ENCODE measurements at places on chromosomes 16 and 17.

GRCh38 chr17:68289936-68290267, 1.0 kb downstream of the SLC16A6 start:
- no peak for DNase-seq

- DNase-seq = no peak
Observed at GRCh38 chr17:59504821-59505220, 60.6 kb upstream of the DHX40 start.

- DNase-seq = no peak
Observed at GRCh38 chr16:533391-534123, 6.0 kb downstream of the CAPN15 start.

- no peak for DNase-seq
Observed at GRCh38 chr16:86354641-86355513, 155.4 kb upstream of the FOXF1 start.

DNA sequence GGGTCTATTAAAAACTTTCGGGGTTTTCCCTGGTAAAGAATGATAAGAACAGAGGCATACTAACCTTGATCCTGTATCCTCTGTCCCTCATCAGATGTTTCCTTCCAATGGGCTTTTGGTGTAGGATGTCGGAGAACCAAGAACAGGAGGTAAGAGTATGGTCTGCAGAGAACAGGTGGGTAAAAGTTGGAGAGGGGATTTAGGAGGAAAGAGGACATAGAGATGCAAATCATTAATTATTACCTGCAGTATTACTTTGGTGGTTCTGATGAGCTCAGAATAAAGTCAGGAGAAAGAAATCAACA, 4.3 kb downstream of the SNX11 start:
- DNase-seq = no peak

GRCh38 chr17:74187761-74188160, 15.7 kb upstream of the RPL38 start:
- DNase-seq = no peak

GRCh38 chr17:3710951-3711383, 12.7 kb upstream of the HASPIN start:
- DNase-seq = peak; percentile 91

DNA sequence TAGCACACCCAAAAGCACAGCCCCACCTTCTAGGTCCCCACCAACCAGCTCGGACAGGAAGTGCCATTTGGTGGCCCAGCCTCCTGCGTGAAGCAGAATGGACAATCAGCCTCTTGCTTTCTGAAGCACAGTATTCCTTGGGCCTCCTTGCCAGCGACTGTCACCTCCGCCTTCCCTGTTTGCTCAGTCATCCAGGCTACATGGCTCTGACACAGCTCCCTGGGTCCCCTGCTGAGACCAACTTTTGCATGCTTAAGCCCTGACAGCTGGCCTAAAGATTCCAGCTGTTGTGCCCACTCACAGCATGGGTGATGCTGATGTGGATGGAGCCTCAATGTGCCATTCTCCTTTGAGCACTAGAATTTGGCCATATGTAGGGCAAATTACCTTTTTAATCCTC, 4.5 kb upstream of the CACNG5 start:
- DNase-seq = no peak

DNA sequence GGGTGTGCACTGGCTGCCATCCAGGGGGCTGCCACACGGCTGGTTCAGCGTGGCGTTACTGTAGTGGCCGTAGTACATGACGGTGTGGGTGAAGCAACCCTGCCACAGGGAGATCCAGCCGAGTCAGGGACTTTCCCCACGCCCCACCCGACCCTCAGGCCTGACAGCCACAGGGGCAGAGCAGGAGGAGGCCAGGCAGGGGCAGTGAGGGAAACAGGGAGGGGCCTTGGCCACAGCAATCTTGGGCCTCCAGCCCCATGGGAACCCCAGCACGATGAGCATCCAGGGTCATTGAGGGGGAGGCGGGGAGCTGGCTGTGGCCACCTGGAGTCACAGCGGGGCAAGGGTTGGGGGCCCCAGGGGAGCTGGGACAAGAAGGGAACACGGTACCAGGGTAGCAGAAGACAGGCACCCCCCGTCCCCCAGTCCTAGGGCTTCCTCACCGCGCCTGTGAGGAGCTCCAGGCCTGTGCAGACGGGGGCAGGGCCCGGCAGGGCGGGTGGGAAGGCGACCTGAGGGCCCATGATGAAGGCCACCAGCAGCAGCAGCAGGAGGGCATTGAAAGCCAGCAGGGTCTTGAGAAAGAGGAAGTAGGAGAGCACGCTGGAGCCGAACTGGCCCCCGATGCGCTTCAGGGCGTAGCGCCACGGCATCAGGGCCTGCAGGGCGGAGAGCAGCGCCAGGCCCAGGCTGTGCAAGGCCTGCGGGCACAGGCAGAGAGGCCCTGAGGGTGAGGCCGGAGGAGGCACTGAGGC, 4.3 kb downstream of the TMC6 start:
- DNase-seq = no peak

- no peak for DNase-seq
Observed at GRCh38 chr17:77749321-77749751, 209.2 kb upstream of the TNRC6C start.

- DNase-seq = peak; percentile 90
Observed at GRCh38 chr16:48385253-48386150, at the start of gene SIAH1. TSS of gene SIAH1 (minus strand) at chr16:48385413. CDS start at chr16:48362428, 22,985 bp downstream.

- no peak for DNase-seq
Observed at GRCh38 chr16:85718682-85719081, 29.9 kb upstream of the GINS2 start.

- no peak for DNase-seq
Observed at GRCh38 chr16:51024703-51025102, 126.4 kb downstream of the SALL1 start.

DNA sequence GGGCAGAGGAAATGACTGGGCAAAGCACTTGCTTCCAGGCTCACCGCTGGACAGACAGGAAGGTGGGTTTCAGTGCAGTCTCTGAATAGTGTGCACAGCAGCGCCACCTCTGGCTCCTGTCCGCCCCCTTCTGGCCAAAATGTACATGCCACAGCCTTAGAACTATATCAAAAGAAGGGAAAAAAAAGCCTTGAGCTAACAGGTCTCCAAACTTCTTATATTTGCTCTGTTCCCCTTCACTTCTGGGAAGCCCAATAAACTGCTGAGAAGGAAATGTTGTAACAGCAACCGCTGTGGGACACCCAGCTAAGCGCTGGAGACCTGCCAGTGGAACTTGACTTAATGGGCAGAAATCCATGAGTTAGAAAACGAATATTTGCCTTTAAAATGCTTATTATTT, 17.5 kb downstream of the COG7 start:
- DNase-seq = peak; percentile 71

DNA sequence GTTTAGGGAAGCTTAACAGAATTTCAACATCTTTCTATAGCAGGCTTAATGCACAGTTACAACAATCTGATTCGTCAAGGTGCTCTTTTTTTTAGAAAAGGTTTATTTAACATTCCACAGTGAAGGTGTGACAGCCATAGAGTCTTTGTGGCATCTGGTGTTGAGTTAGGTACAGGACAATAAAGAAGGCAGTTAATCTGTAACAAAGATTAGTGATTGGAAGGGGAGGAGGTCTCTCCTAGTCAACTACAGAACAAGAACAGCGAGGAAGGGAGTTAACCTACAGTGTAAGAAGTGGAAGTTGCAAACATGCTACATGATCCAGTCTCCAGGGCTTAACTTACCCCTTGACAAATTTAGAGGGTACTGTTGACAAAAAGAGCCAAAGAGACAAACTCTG, 3.0 kb upstream of the ZDHHC7 start:
- no peak for DNase-seq

- no peak for DNase-seq
Observed at GRCh38 chr17:66791347-66791746, 43.6 kb upstream of the CACNG5 start.

DNA sequence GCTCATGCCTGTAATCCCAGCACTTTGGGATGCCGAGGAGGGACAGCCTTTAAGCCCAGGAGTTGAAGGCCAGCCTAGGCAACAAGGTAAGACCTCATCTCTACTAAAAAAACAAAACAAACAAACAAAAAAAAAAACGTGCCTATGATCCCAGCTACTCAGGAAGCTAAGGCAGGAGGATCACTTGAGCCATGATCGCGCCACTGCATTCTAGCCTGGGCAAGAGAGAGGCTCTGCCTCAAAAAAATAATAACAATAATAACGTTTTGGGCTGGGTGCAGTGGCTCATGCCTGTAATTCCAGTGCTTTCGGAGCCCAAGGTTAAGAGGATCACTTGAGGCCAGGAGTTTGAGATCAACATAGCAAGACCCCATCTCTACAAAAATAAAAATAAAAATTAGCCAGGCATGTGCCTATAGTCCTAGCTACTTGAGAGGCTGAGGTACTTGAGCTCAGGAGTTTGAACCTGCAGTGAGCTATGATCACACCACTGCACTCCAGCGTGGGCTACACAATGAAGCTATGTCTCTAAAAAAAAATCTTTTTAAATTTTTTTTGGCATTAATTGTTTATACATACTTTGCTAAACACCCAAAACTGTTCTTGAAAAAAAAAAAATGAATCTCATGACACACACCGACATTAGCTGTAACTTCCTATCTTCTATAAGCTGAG, 3.3 kb downstream of the PHLPP2 start:
- no peak for DNase-seq

Data from CD4-positive, alpha-beta T cell treated with Interleukin-21 for 1 hour (primary cell).